ENCODE measurements at places on chromosomes 1 and 21.

- no peak for DNase-seq
These were observed 38.8 kb upstream of the VAMP3 start for GRCh38 chr1:7732331-7732730.

GRCh38 chr21:34956416-34957316 is 92.4 kb downstream of the RUNX1 start:
- no peak for DNase-seq

DNA sequence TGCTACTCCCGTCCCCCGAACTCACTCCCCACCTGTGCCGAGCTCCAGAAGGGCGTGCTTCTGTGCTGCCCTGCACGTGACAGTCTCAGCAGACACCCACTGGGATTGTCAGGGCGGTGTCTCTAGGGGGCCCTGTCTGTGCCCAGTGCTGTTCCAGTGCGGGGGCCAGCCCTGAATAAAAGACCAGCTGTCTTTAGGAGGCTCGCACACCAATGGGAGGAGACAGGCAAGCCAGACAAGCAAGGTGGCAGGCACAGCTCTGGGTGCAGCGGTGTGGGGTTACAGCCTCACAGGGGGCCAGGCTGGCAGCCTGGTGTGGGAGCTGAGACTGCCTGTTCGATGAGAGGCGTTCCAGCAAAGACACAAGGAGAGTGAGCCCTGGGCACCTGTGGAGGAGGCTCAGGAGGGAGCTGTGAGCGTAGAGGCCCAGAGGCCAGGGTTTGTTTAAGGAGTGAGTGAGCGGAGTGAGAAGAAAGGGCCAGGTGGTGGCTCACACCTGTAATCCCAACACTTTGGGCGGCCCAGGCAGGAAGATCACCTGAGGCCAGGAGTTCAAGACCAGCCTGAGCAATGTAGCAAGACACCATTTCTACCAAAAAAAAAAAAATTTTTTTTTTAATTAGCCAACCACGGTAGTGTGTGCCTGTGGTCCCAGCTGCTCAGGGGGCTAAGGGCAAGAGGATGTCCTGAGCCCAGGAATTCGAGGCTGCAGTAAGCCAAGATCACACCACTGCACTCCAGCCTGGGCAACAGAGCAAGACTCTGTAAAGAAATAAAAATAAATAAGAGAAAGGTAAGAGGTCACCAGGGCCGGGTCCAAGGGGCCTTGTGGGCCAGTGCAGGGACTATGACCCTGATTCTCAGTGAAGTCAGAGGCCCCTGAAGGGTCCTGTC is 48.2 kb upstream of the ARHGEF16 start:
- DNase-seq, result no peak

DNA sequence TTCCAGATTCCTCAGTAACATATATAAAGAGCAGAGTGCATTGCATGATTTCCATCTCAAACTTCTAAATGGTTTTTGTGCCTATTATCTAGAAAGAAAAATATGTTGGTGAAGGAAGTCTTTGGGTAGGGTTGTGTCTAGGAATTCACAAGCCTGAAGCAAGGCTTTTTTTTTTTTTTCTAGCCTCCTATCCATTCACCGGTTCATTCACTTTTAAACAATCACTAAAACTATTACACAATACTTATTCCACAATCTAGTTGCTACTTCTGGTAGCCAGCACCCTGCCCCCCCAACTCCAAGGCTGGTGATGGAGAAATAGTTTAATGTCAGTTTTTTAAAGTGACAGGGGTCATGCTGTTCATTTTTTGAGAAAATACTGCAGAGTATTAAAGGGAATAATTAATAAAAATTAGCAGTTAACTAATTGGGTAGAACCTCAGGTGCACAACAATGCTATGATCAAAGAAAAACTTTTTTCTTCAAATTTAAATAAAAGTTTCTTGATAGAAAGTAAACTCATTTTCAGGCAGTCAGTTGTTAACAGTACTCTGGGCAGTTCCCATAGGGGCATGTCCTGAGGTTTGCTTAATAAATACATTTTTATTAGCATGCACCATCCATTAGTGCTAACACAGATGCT is 10.9 kb downstream of the IRF2BP2 start:
- DNase-seq, result no peak

DNA sequence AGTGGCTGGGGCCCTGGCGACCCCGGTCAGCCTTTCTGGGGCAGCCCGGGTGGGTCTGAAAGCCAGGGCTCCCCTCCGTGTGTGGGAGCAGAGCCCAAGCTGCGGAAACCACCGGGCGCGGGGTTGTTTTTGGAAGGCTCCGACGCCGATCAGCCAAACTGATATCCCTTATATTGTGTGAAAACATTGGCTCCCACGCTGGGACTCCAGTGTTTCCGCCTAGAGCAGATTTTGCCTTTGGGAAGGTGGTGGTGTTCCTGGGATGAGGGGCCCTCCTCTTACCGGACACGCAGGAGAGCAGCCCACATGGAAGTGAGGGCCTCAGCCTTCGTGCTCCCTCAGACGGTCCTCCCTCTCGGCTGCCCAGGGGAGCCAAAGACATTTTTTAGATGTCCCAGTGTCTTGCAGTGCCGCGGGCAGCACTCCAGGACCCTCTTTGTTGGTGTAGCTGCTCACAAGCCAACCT is 54.3 kb downstream of the NGF start:
- DNase-seq, result no peak

GRCh38 chr21:43771199-43771675 is 4.9 kb downstream of the CSTB start:
- DNase-seq, result no peak

- no peak for DNase-seq
These were observed 33.0 kb downstream of the PTPN14 start for GRCh38 chr1:214518361-214518760.

DNA sequence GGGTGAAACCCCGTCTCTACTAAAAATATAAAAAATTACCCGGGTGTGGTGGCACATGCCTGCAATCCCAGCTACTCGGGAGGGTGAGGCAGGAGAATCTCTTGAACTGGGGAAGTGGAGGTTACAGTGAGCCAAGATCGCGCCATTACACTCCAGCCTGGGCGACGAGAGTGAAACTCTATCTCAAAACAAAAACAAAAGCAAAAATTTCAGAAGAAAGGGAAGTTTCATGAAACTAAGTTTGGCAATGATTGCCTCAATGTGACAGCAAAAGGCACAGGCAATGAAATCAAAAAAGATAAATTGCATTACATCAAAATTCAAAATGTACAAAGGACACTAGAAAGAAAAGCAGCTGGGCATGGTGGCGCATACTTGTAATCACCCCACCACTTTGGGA is 40.1 kb downstream of the BTF3L4 start:
- DNase-seq, result no peak

- DNase-seq, result peak; percentile 56
These were observed 49.1 kb upstream of the SERBP1 start for GRCh38 chr1:67479146-67479891.

DNA sequence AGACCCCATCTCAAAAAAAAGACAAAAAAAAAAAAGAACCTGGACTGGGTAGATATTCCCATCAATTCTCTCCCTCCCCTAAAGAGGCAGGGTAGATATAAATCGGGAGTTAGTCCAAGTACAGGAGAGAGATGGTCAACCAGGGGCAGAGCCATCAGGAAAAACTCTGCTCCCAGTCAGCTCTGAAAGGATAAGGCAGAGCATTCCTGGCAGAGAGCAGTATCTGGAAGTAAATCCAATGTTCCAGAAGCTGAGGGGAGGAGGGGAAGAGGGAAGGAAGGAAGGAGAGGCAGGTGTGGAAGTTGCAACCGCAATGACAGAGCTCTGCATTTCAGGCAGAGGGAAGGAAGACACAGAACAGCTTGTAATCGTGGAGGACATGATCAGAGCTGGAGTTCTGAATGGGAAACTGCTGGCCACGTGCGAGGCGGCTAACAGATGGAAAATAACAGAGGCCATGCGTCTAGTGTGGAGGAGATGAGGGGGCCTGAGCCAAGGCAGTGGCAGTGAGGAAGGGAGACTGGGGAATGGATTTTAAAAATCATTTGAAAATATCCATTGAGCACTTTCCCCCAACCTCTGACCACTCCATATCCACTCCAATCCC is 15.3 kb upstream of the VWA5B1 start:
- peak; percentile 14 for DNase-seq

GRCh38 chr21:41396558-41397075 is 29.4 kb upstream of the MX1 start:
- DNase-seq, result peak; percentile 31

DNA sequence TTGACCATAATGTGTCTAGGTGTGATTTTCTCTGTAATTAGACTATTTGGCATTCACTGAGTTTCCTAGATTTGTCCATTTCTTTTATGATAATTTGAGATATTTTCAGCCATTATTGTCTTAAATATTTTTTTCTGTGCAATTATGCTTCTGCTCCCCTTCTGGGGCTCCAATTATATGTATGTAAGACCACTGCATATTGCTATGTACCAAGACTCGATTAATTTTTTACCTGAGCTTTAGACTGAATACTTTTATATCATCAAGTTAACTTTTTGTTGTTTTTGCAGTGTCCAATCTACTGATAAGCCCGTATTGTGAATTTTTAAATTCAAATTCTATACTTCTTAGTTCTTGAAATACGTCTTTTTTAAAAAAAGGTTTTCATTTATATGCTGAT is 5.1 kb upstream of the TAF1A start:
- DNase-seq, result no peak

DNA sequence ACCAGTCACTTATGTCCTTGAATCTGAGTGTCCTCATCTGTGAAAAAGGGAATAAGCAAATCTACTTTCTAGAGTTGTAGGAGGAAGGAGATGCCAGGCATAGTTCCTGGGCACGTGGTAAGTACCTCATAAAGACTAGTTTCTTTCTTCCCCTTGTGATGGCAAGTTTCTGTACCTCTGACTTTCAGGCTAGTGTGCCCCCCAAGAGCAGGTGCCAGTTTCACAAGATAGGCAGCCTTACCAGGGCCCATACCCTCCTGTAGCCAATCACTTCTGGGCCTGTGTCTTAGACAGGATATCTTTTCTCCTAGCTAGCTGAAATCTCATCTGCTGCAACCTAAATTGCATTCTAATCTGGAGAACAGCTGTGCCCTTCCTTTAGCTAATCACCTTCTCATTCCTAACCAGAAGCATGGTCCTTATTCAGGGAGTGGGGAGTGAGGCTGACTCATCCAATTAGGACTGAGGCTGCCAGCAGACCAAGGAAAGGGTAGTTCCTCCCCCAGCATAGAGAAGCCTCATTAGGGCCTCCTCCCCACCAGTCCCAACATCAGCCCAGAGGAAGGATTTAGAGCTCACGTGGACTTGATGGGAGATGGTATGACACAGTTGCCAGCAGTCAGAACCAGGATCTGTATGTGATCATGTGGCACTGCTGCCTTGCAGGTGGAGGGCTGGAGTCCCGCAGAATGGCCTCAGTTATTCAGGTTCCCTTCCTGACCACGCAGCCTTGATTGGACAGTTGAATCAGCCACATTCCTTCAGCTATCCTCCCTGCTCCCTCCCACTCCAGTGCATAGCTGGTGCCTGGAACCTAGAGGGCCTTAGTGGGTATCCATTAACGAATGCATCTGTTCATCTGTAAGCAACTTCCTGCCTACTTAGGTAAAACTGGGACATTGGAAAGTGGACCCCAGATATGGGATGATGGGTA is 7.9 kb downstream of the KLHDC8A start:
- no peak for DNase-seq

DNA sequence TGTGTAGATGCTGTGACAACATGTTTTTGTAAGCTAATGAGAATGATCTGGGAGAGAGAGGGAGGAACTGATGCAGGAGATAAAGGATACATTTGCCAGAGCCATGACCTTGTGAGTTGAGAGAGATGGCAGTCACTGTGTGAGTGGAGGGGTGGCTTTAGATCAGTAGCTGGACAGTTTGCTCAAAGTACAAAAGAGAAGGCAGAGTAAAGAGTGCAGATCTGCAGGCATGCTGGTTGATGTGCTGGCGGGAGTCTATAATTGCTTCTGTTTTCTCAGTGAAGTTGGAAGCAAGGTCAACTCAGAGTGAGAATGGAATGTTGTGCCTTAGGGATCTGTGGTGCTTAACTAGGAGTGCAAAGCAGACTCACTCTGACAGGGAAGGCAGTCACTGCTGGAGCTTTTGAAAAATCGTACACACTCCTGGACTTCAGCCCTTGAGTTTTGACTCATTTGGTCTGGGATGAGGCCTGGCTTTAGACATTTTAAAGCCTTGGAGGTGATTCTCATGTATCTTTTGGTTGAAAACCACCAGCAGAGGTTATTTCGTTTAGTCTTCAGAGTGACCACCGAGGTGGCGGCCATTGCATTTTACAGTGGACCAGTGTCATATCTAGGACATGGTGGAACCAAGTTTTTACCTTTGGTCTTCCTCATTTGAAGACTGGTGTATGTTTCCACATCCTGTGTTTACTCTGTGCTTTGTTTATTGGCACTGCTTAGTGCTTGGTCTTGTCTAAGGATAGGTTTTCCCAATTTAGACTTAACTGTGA is 49.6 kb downstream of the MTR start:
- peak; percentile 23 for DNase-seq

DNA sequence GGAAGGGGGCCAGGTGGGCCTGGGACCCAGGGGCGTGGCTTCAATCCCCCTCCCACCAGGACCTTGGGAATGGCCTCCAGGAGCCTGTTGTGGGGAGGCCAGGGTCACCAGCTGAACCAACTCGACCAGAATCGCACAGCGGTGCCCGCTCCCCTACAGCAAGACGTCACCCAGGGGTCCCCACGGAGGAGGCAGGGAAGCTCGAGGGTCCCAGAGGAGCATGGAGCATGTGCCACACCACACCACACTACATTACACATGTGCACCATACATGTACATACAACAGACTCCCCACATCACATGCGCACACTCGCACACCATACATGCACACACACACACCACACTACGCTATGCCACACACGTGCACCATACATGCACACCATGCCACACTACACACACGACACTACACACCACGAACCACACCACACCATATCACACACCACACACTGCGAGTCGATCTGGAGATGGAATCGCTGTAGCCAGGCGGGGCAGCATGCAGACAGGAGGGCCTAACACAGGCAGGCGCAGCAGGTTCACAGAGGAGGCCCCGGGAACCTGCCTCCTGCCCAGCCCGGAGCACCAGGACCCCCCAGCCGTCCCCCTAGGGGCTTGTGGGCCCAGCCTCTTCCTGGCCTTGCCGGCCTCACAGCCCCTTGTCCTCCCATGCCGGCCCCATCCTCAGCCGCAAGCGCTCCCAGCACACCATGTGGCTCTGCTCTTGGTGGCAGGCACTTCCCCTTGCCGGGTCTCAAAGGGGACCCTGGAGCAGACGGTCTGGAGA is 596 bp downstream of the ITGB2 start:
- no peak for DNase-seq

DNA sequence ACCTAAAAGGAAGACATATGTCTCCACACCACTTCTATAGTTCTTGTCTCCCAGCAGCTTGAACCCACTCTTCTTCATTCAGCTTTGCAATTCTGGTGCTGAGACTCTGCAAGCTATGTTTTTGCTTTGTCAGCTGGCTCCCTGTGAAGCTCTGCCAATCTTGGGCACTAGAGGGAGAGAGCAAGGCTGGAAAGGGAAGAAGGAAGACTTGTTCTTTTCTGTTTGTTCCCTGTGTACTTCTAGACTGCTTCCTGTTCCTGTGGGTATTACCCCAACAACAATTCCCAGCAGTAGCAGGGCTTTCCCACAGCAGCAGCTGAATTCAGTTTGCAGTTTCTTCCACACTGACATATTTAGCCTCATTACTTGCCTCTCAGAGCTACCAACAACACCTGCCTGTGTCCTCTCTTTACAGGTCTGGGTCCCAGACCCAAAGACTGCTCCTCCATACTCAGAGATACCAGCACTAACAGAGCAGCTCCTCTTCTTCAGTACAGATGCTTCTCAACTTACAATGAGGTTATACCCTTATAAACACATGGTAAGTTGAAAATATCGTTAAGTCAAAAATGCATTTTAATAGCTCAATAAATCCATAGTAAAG is 275.2 kb upstream of the NEGR1 start:
- no peak for DNase-seq

Data from muscle of leg (tissue), 16 donors.